ENCODE measurements at places on chromosomes 16 and 17.

DNA sequence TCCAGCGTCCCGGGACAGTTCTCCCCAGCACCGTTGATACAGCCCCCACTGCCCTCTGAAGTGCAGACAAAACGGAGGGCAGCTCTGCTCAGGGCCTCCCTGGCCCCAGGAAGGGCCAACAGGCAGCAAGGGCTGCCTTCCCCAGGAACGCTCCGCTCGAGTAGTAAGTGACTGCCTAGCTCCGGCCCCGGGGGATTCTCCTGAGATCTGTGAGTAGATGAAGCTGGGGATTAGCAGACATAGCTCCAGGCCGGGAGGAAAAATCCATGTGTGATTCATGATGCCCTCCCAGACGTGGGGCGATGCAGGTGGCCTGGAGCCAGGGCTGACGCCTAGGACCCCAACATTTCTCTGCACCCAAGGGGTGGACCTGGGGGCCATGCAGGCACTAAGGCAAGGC is 85.3 kb downstream of the ENGASE start:
- DNase-seq, result no peak

DNA sequence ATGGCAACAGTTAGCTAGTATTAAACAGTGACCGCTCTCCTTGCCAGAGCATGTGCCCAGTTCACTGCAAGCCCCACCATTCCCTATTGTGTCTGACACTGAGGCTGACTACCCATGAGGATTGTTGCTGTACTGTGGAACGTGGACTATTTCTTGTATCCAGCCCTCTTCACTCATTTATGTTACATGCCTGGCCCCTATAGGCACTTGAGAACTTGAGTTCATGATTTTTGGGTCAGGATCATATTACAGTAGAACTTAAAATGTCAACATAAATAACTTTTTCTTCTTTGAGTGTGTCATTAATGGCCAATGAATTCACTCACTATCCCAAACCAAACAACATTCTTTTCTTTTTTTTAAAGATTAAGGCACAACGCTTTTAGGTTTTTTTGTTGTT is 55.7 kb downstream of the LYRM1 start:
- DNase-seq, result no peak

GRCh38 chr17:7119314-7119713 is 4.7 kb upstream of the ASGR2 start:
- DNase-seq, result no peak

- no peak for DNase-seq
Measured at GRCh38 chr16:10966129-10966528, 21.8 kb downstream of the CLEC16A start.

DNA sequence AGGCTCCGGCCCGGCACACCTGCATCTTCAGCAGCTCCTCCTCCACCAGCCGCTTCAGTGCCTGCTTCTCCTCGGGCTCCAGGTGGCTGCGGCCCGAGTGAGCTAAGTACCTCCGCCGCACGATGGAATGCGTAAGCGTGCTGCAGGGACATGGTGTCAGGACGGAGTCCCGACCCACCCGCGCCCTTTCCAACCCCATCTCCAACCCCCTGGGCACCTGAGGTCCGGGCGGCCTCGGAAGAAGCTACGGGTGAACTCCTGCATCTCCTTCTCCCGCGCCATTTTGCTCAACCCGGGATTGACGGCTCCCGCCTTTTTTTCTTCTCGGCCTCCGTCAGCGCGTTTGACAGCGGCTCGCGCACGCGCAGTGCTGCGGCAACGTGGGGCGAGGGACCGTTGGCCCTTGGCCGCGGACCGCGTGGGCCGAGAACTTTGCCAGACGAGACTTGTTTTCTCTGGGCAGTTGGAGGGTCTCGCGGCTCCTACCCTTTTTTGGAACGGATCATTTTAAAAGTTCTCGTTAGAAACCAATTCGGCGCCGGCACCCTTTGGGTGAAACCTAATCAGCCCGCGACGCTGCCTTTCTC is at the start of gene HIRIP3:
Gene HIRIP3, minus strand, starts transcription at position 294 of the 587 bp plus-strand sequence. Its CDS starts 12 bp downstream, at position 282.
- DNase-seq, result peak; percentile 93

All from activated CD8-positive, alpha-beta memory T cell treated with anti-CD3 and anti-CD28 coated beads, Interleukin-2, amount 10 ng/mL, durations not matched to agents 7 days and 5 days (primary cell).